Adrenal gland (tissue), 19 donors: ENCODE measurements at places on chromosomes 5 and 9. TPM values are rescaled to one million over a fixed set of nuclear protein-coding genes. Genes with fewer than 3 reads are reported as not detected.

The FBXO38 gene
- total RNA-seq: 32.2 TPM

DNA sequence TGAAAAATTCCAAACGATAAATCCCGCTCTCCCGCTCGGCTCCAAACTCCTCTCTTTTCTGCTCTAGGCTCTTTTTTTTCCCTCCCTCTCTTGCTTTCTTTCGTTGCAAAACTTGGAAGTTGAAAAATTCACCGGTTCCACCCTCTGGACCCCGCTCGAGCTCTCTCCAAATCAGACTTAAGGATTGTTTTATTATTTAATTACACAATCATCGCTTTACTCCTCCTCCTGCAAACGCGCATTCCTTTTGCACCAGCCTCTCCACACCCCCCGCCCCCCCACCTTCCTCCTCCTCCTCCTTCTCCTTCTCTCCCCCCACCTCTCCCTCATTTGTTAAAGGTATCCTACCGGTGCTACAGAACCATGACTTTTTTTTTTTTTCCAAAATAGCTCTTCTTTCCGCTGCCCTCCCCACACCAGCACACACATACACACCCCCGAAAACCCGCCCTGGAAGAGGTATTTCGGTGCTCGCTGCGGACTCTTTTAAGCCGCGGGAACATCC, 535 bp upstream of the NFIB start:
- H3K4me3 ChIP-seq: no peak overlapping the region
- no peaks in the 10 kb centered on the region for H3K36me3 ChIP-seq
- H3K27me3 ChIP-seq: no peaks in the 10 kb centered on the region
- peak; percentile 92 for DNase-seq
- peaks cover 47% of the 10 kb centered on the region for H3K4me1 ChIP-seq

DNA sequence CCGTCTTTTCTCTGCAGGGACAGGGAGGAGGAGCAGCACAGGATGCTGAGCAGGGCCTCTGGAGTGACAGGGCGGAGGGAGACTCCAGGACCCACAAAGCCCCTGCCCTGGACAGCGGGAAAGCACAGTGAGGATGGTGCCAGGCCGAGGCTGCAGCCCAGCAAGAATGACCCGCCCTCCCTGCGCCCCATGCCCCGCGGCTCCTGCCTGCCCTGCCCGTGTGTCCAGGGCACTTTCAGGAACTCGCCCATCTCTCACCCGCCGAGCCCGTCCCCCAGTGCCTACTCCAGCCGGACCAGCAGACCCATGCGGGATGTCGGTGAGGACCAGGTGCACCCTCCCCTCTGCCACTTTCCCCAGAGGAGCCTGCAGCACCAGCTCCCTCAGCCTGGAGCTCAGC, 9.1 kb upstream of the EXOC3 start:
- no peak overlapping the region for H3K4me3 ChIP-seq
- no peaks in the 10 kb centered on the region for H3K4me1 ChIP-seq
- H3K36me3 ChIP-seq: no peaks in the 10 kb centered on the region
- H3K27ac ChIP-seq: no peak overlapping the region
- H3K27me3 ChIP-seq: no peaks in the 10 kb centered on the region

GRCh38 chr5:77718934-77719610, 57.1 kb downstream of the TBCA start:
- DNase-seq: no peak
- no peaks in the 10 kb centered on the region for H3K36me3 ChIP-seq
- H3K4me1 ChIP-seq: no peaks in the 10 kb centered on the region
- H3K4me3 ChIP-seq: no peak overlapping the region
- H3K27ac ChIP-seq: no peak overlapping the region

- peak; percentile 25 for DNase-seq
- H3K27ac ChIP-seq: no peak within 1 kb of the TSS
- no peak within 1 kb of the TSS for H3K4me3 ChIP-seq
Observed at GRCh38 chr5:135834639-135835529, at the start of gene SLC25A48. SLC25A48 (plus strand) TSS chr5:135834663; CDS start chr5:135834848, 185 bp downstream.

DNA sequence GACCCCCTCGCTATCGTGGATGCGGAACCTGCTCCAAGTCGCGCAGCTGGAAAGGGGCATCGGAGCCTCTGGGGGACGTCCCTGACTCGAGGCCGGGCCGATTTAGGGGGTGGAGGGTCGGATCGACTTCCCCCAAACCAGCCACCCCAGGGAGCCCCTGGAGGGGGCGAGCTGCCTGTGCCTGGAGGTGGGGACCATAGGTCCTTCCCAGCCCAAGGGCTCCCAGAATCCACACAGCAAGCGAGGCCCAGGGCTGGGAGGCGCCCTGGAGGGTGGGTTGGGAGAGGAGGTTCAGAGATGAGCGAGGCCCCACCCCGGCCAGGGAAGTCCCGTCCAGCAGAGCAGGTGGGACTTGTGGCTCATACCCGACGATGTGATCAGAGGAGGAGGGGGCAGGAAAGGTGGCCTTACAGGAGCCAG, 147.6 kb downstream of the GAPVD1 start:
- no peak for DNase-seq
- no peaks in the 10 kb centered on the region for H3K27me3 ChIP-seq
- H3K4me1 ChIP-seq: peaks cover 4% of the 10 kb centered on the region
- H3K27ac ChIP-seq: no peak overlapping the region
- no peak overlapping the region for H3K4me3 ChIP-seq

GRCh38 chr9:135716045-135716444, 14.1 kb downstream of the KCNT1 start:
- no peak overlapping the region for H3K4me3 ChIP-seq
- H3K27me3 ChIP-seq: peaks cover 23% of the 10 kb centered on the region
- no peaks in the 10 kb centered on the region for H3K4me1 ChIP-seq
- no peak for DNase-seq

DNA sequence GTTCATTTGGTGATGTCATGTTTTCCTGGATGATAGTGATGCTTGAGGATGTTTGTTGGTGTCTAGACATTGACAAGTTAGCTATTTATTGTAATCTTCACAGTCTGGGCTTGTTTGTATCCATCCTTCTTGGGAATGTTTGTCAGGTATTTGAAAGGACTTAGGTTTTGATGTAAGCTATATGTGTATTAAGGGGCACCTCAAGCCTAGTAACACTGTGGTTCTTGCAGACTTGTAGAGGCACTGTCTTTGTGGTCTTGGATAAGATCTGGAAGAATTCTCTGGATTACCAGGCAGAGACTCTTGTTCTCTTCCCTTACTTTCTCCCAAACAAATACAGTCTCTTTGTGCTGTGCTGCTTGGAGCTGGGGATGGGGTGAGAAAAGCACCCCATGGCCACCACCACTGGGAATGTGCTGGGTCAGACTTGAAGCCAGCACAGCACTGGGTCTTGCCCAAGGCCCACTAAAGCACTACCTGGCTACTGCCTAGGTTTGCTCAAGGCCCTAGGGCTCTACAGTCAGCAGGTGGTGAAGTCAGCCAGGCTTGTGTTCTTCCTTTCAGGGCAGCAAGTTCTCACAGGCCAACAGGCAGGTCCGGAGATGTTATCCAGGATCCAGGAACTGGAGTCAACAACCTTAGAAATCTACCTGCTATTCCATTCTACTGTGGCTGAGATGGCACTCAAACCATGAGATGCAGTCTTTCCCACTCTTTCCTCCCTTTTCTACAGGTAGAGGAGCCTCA, 49.3 kb upstream of the GNA14 start:
- no peak overlapping the region for H3K27ac ChIP-seq
- no peak for DNase-seq
- H3K27me3 ChIP-seq: no peaks in the 10 kb centered on the region
- no peaks in the 10 kb centered on the region for H3K4me1 ChIP-seq
- H3K36me3 ChIP-seq: no peaks in the 10 kb centered on the region
- no peak overlapping the region for H3K4me3 ChIP-seq

DNA sequence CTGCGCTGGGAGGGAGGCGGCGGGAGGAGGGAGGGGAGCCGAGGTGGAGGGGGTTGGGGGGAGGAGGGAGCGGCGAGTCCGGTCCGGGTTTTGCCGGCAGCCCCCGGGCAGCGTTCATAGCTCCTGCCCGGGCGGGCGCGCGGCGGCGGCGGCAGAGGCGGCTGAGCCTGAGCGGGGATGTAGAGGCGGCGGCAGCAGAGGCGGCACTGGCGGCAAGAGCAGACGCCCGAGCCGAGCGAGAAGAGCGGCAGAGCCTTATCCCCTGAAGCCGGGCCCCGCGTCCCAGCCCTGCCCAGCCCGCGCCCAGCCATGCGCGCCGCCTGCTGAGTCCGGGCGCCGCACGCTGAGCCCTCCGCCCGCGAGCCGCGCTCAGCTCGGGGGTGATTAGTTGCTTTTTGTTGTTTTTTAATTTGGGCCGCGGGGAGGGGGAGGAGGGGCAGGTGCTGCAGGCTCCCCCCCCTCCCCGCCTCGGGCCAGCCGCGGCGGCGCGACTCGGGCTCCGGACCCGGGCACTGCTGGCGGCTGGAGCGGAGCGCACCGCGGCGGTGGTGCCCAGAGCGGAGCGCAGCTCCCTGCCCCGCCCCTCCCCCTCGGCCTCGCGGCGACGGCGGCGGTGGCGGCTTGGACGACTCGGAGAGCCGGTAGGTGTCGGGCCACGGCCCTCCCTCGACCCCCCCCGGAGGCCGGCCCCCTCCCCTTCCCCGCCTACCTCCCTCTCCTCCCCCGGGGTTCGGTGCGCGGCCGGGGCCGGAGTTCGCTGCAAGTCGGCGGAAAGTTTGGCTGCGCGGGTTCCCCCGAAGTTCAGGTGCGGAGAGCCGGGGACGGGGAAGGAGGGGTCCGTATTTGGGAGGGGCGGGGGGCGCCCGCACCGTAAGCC, at the start of gene CXXC5:
CXXC5 (plus strand) TSS at position 145 of the 877 bp plus-strand sequence. CDS start 32,175 bp downstream, outside the sequence.
- peak; percentile 77 for DNase-seq
- H3K27ac ChIP-seq: peak within 1 kb of the TSS; percentile 92
- peaks cover 46% of the 10 kb centered on the region for H3K4me1 ChIP-seq
- H3K4me3 ChIP-seq: peak within 1 kb of the TSS; percentile 73
- no peaks in the 10 kb centered on the region for H3K36me3 ChIP-seq

DNA sequence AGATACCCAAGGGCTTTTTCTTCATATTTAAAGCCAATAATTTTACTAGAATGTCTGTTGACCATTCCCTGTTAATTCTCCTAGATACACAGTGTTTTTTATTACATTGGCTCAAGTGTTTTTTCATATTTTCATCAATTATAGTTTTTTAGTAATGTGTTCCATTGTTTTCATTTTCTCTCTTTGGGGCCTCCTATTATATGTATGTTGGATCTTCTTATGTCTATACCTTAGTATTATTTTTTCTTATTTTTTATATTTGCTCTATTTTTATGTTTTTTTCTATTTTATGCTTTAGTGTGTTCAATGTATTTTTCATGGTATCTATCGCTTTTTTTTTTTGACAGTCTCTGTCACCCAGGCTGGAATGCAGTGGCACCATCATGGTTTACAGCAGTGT, 7.5 kb downstream of the KIAA1958 start:
- H3K27ac ChIP-seq: peak overlapping the region; percentile 69
- H3K27me3 ChIP-seq: no peaks in the 10 kb centered on the region
- H3K4me1 ChIP-seq: peaks cover 87% of the 10 kb centered on the region
- H3K36me3 ChIP-seq: no peaks in the 10 kb centered on the region
- H3K4me3 ChIP-seq: no peak overlapping the region

DNA sequence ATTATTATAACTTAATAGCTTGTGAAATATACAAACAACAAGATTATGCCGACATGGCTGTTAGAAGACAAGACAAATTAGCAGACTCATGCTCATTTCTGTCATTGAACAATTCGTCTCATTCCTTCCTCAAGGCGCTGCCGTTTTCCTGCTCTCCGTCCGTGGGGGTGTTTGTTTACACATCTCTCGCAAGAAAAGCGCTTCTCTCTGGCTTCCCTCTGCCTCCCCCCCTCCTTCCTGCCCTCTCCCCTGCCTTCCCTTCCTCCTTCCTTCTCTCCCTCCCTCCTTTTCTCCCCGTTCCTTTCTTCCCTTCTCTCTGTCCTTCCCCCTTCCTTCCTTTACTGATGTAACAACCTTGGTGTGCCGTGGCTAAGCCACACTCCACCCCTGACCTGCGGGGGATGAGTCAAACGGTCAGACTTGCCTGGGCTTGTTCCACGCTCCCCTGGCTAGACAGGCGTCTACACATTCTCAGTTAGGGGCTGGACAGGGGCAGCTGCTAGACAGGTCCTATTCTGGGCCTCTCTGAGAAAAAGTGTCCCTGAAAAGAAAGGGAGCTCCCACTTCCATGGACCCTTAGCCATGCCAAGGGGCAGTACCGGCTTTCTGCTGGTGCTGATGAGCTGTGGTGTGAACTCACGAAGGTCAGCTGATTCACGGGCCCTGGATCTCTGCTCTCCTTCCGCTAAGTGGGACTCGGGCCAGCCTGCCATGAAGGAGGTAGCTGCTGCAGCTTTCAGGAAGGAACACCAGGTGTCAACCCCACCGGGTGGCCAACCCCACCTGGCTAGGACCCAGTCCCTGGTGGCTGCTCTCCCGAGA, 32.0 kb upstream of the SPTLC1 start:
- H3K27ac ChIP-seq: peak overlapping the region; percentile 89
- peaks cover 16% of the 10 kb centered on the region for H3K4me1 ChIP-seq
- no peaks in the 10 kb centered on the region for H3K27me3 ChIP-seq
- H3K36me3 ChIP-seq: no peaks in the 10 kb centered on the region
- peak; percentile 89 for DNase-seq

- H3K27me3 ChIP-seq: no peaks in the 10 kb centered on the region
- no peak overlapping the region for H3K4me3 ChIP-seq
- H3K36me3 ChIP-seq: no peaks in the 10 kb centered on the region
- H3K4me1 ChIP-seq: no peaks in the 10 kb centered on the region
- H3K27ac ChIP-seq: no peak overlapping the region
- no peak for DNase-seq
Observed at GRCh38 chr5:166625210-166625865, 1666.1 kb upstream of the WWC1 start.

DNA sequence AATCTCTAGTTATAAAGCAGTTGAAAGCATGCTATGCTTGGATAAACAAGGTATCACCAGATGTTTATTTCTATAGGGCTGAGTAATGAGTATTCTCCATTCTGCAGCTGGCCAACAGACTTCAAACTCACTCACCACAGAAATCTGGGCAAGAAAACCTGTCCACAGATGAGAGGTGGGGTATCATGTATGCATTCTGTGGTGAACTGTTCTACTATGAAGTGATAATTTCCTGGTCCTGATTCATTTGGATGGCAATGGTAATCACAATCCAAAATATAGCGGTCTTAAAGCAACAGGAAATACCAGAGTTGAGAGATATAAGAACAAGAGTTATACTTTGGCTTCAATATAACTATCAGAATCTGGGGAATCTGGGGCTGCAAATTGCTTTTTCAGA, 65.9 kb upstream of the EFNA5 start:
- H3K27ac ChIP-seq: no peak overlapping the region
- no peaks in the 10 kb centered on the region for H3K27me3 ChIP-seq
- no peak overlapping the region for H3K4me3 ChIP-seq
- no peak for DNase-seq
- no peaks in the 10 kb centered on the region for H3K4me1 ChIP-seq
